ENCODE measurements at places on chromosomes 3 and 15. TPM values are rescaled to one million over a fixed set of nuclear protein-coding genes. Genes with fewer than 3 reads are reported as not detected.

- DNase-seq = no peak
These were observed 12.2 kb downstream of the SLCO2A1 start for GRCh38 chr3:134017490-134017889.

GRCh38 chr3:1010228-1010627, 82.6 kb upstream of the CNTN6 start:
- no peak for DNase-seq

- no peak for DNase-seq
These were observed 429.4 kb downstream of the NTRK3 start for GRCh38 chr15:87827131-87827530.

Gene WNT7A
- total RNA-seq = 2.5 TPM

Gene SRPRB
- total RNA-seq = 23.8 TPM

DNA sequence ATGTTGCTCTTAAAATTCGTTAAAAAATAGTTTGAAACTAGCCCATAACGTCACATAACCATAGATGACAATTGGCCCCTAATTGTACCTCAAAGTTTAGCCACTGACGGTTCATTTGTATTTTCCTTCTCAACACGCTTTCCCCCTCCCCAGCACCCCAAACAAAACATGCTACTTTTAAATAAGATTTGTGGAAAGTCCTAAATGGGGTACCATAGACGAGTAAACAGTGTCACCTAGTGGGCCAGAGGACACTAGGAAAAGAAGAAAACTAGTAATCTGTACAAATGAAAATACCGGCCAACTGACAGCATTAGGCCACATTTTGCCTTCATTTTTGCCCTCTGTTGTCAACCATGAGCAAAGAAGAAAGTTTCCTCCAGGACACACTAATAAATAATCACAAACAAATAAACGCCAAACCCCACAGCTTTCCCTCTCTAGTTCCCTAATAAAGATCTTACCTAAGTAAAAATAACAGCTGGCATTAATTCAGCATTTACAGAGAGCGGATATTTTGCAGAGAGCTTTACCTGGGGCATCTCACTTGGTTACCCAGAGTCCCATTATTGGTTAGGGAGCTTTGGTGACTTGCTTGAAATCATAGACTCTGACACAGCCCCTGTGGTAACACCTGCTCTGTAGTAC, 175.1 kb upstream of the ATP11B start:
- no peak for DNase-seq

- no peak for DNase-seq
These were observed 52.2 kb upstream of the POLR2M start for GRCh38 chr15:57654153-57654852.

DNA sequence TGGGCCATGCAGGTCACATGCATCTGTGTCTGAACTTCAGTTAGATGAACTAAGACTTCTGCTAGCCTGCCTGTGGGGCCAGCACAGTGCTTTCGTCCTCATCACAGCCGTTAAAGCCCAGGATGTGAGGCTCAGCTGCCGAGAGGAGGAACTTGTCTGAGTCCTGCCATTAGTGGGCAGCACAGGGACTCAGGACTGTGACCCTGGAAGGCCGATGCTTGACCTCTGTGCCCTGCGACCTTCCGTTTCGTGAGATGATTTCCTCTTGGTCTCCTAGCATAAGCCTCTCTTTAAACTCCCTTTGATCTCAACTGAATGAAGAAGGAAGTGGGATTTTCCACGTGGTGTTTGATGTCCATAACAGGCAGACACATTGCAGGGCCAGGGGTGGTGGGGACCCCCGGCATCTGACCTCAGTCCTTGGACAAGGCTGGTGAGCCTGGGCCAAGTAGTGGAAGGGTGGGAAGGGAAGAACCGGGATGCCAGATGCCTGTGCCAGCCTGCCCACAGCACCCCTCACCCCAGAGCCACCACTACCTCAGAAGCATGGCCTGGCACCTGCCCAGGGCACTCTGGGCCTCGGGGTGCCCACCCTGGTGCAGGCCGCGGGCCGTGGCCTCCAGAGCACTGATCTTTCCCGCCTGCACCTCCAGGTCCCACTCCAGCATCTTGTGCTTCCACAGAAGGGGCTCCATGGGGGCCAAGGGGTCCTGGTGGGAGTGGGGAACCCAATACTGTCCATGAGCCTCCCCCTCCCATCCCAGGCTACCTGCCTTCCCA, 21.6 kb downstream of the PLA2G4B start:
- no peak for DNase-seq

GRCh38 chr15:82371656-82372055, 22.4 kb upstream of the GOLGA6L10 start:
- DNase-seq = no peak

GRCh38 chr3:23859012-23859743, 53.4 kb downstream of the UBE2E1 start:
- no peak for DNase-seq

- no peak for DNase-seq
These were observed 129.8 kb upstream of the CTDSPL start for GRCh38 chr3:37731895-37732294.

Gene LTK
- 2.0 TPM for total RNA-seq

DNA sequence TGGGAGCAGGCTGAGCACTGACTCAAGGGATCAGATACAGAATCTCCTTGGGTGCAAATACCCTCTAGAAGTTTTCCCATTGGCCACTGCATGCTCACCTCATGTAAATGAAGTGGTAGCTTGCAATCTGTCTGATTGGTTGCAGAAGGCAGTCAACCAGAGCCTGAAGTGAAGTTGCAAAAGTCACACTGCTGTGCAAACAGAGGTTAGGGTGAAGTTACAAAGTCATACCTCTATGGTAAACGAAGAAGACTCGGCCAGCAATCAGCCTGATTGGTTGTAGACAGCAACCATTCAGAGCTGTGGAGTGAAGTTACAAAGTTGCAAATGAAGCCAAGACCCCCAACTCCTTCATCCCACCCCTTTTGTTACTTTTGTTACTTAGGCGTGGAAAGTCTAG, 27.1 kb downstream of the STARD9 start:
- no peak for DNase-seq

DNA sequence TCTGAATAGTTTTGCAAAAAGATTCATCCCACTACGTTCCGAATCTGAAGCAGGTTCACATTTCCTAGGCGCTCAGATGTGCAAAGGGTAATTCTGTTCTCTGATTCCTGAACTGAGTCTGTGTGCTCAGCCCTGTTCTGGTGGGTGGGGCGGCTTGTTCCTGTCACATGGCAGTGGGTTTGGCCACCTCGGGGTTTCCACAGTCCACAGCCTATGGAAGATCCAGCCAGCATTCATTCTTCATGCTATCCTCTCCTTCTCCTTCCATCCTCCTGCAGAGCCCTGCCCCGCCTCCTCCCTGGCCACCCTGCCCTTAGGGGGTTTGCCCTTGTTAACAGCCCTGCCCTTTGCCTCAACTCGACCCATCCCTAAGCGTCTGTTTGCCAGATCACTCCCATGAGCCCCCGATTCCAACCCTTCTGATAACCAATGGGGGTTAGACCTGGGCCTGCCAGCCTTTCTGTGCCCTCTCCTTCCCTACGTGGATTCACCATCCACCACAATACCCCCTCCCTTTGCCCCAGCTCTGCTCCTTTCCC, 31.0 kb downstream of the PRR20G start:
- DNase-seq = no peak

- DNase-seq = no peak
These were observed 83.4 kb upstream of the POU1F1 start for GRCh38 chr3:87359826-87360225.
